ENCODE measurements at places on chromosomes 16 and 17. TPM values are rescaled to one million over a fixed set of nuclear protein-coding genes. Genes with fewer than 3 reads are reported as not detected.

DNA sequence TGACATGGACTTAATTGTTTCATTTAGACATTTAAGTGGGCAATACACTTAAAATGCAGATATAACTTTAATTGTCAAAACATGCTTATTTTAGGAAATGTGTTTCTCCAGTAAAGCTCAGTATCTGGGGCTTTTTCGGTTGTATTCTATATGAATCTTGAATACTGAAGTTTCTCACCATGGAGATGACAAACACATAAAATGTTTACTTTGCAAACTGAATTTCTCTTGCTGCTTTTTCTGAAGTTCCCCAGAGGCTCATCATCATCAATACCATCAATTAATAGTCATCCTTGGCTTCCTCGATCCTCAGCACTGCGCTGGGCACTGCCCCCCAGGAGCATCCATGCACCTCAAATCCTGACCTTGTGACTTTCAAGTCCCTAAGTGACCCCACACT, 227.3 kb downstream of the WWOX start:
- no peak for DNase-seq

Gene NPIPA2
- total RNA-seq, result 0.51 TPM

Gene VASN
- total RNA-seq, result 5.7 TPM

GRCh38 chr17:62064791-62065563, at the start of gene MED13:
MED13 (minus strand) TSS chr17:62065278; CDS start chr17:62065205, 73 bp downstream.
- DNase-seq, result peak; percentile 65

DNA sequence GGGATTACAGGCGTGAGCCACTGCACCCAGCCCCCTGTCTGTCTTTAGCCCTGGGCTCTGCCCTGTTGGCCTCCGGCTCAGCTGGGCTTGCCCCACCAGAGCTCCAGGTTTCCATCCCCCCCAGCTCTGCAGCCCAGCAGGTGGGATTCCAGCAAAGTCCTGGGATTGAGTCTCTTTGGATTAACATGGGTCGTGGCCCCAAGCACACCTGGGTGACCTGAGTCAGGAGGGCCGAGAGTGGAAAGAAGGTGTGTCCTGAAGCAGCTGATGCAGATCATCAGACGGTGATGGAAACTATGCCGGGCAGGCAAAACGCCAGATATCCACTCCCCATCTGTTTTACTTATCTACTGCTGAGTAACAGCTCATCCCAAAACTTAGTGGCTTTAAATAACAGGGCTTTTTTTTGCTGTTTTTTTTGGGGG, 72.5 kb downstream of the KNOP1 start:
- DNase-seq, result peak; percentile 77

- no peak for DNase-seq
These were observed 12.7 kb upstream of the HASPIN start for GRCh38 chr17:3710951-3711383.

Gene KRTAP1-5
- not detected for total RNA-seq

- DNase-seq, result no peak
These were observed 68.0 kb downstream of the CBLN1 start for GRCh38 chr16:49213594-49213993.

All from heart right ventricle (tissue), 16 donors.